ENCODE measurements at places on chromosomes 5 and 9.

DNA sequence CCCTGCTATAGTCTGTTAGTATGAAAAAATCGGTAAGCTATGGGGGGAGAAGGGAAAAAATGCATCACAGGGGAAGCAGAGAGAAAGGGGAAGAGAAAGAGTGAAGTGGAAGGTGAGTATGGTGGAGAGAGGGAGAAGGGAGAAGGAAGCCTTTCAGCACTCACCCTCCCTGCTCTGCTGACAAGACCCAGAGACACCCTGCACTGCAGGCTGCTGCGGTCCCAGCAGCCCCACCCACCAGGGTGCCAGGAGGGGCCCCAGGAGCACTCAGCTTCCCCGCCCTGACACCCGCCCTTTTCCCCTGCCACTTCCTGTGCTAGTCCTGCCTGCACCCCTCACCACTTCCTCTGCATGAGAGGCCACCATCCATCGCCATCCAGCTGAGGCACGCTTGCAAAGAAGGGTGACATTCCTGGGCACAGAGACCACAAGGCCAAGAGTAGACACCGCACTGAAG, 12.7 kb downstream of the STK10 start:
- DNase-seq: peak; percentile 95

DNA sequence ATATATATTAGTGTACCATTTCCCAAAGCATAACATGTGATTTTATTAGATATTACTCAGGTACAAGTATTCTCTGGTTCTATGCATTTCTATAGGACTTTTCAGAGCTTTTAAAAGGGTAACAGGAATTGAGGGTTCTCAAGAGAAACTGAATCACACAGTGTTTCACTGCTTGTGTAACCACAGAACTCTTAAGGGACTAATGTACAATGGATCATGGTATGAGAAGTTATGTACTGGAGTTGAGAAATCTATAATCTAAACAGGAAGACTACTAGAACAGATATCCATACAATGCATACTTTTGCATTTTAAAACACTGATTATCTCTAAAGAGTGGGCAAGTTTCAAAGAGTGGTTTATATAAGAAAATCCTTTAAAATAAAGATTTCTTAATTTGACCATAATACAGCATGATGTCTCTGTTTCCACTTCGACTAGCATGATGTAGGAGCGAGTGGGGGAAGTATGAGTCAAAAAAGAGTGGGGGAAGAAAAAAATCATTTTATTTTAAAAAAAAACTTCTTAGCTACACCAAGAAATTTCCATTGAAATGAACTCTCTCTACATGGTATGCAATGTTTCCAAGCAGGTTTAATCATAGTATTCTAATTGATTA, 183.5 kb downstream of the RFX3 start:
- no peak for DNase-seq

DNA sequence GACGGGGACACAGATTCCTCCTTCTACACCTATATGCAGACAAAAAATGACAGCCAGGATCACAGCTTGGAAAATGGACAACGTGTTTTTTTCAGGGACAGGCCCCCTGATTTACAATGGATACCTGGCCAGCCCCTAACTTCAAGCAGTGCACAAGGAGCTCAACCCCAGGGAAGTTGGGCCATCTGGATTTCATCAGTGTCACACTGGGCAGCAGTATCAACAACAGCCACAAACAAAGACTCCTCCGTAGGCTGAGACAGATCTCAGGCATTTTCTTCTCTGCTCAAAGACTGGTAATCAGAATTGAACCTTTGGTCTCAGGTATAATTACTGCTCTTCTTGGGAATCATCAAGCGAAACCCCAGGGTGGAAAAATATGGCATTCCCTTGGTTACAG, 374.0 kb downstream of the ZNF608 start:
- DNase-seq: no peak

GRCh38 chr9:70411930-70412831, 2.3 kb downstream of the KLF9 start:
- peak; percentile 65 for DNase-seq

GRCh38 chr9:17799369-17799768, 220.5 kb downstream of the SH3GL2 start:
- no peak for DNase-seq

DNA sequence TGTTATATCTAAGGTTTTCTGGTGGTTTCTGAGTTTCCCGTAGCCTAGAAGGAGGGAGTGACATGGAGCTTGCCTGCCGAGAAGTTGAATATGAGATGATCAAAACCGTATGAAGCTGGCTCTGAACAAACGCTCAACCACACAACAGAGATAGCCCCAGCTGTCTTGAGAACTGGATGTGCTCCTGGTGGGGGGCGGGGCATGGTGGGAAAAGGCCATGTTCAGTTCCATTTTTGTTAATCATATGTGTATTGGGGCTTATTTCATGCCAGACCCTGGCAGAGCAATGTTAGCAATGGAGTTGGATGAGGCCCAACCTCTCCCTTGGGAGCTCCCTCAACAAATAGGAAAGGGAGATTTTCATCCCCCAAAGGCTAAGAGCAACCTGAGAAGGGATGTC, 4.8 kb downstream of the CCL19 start:
- no peak for DNase-seq

DNA sequence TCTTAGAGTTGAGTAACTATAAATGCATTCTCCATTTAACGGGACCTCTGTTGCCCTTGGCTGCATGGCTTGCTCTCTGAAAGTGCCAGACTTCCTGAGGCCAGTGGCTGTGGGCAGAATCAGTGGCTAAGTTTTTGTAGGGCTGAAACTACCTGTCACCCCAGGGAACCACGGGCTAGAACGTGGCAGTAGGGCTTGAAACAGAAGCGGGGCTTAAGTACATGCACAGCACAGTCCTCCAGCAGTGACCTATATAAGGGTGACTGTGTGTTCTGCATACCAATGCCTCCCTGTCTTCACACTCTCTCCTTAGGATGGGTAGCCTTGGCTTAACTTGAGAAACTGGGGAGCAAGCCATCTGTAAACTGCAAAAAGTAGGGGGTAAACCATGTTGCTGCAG, 43.6 kb upstream of the LRRTM2 start:
- DNase-seq: no peak

DNA sequence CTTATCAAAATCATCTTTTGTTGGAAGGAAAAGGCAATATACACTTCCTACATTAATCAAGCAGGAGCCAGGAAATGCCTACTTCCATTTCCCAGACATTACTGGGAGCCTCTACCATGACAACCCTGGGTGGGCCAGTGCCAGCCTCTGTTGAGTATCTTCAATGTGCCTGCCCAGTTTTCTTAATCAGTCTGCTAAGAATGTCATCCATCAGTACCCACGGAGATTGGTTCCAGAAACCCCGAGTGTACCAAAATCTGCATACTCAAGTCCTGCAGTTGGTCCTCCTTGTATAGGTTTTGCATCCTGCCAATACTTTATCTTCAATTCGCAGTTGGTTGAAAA, 82.4 kb downstream of the MARCHF3 start:
- no peak for DNase-seq

DNA sequence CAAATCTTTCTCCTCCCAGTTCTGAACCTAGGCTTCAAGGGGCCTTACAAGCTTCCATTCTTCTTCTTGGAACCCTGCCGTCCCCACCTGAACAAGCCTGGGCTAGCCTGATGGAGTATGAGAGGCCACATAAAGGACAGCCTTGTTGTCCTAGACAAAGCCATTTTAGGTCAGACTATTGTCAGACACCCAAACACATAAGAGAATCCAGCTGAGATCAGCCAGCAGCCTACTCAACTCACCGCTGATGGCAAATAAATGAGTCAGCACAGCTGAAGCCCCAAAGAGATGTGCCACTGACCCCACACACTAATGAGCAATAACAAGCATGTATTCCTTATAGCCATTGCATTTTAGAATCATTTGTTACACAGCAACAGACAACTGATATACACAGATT, 33.8 kb downstream of the SVEP1 start:
- DNase-seq: no peak

DNA sequence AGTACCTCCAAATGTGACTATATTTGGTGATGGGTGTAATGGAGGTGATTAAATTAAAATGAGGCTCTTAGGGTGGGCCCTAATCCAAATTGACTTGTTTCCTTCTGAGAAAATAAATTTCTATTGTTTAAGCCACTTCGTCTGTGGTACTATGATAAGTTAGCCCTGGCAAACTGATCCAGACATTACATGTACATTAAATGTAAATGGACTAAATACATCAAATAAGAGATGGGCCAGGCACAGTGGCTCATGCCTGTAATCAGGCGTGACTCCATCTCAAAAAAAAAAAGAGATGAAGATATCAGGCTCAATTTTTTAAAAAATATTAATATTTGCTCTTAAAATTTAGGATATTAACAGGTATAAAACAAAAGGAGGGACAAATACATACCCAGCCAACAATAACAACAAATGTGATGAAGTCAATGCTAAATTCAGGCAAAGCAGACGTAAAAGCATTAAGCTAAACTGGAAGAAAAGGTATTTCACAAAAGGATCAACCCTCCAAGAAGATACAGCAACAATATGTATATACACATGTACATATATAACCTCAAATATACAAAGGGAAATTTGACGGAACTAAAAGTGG, 5.5 kb upstream of the OR2V1 start:
- no peak for DNase-seq

GRCh38 chr5:76736679-76737556, 21.0 kb downstream of the F2R start:
- DNase-seq: no peak

DNA sequence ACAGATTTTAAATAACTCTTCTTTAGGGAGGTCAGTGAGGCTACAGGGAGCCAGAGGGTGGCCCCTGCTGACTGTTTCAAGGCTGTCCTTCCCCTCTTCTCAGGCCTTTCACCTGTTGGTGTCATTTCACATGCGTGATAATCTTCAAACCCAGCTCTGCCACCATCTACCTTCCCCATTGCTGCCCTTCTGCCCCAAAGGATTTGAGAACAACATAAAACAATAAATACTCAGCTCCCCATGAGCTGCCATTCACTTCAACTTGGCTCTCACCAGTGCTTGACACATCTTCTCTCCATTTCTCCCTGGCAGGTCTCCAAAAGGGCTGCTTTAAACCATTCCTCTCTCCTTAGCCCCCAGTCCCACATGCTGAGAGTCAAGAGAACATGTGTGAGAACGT, 75.5 kb upstream of the PALM2AKAP2 start:
- DNase-seq: no peak

DNA sequence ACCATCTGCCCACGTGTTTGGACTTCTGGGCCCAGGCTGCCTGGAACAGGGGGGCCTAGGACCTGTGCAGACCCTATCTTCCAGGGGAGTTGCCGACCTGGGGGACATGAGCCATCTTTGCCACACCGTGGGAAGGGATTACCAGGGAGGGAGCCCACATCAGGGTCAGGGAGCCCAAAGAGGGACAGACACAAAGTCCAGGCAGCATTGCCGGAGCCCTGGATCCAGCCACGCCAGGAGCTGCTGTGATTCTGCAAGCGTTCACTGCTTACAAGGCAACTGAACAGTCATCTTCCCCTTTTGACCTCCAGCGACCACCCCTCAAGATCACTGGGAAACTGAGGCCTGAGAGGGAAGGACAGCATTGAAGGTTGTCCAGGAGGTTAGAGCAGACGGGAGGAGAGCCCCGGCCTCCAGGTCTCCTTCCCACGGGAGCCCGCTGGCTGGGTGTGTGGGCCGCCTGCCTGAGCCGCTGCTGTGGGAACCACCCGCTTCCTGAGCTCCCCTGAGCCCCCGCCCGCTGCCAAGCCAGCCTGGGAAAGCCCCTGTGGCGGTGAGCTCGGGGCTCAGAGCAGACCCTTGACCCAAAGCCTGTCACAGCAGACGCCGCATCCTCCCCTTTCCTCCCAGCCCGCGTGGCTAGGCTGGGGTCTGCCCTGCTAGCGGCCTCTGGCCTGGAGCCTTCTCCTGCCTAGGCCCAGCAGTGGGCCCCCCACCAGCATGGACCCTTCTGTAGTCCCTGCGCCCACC, 17.1 kb upstream of the NOTCH1 start:
- no peak for DNase-seq

GRCh38 chr5:31561946-31562345, 29.8 kb downstream of the C5orf22 start:
- DNase-seq: no peak

- no peak for DNase-seq
Observed at GRCh38 chr5:8500426-8500825, 631.5 kb downstream of the MTRR start.

DNA sequence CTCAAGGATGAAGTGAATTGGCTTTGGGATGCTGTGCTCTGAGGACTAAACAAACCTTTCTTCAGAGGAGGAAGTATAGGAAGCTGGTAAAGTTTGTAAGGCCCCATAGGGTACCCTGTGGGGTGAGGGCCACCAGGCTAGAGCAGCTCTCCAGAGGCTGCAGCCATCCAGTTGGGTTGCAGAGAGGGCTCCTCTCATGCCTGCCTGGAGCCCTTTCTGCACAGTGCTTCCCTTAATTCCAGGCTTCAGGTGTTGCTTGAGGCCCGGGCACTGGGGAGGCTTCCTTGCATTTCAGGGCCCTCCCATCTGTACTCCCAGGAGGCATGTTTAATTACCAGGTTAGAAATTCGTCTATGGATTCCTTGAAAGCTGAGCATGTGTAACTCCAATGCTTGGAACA, 95.3 kb upstream of the FSTL4 start:
- no peak for DNase-seq

DNA sequence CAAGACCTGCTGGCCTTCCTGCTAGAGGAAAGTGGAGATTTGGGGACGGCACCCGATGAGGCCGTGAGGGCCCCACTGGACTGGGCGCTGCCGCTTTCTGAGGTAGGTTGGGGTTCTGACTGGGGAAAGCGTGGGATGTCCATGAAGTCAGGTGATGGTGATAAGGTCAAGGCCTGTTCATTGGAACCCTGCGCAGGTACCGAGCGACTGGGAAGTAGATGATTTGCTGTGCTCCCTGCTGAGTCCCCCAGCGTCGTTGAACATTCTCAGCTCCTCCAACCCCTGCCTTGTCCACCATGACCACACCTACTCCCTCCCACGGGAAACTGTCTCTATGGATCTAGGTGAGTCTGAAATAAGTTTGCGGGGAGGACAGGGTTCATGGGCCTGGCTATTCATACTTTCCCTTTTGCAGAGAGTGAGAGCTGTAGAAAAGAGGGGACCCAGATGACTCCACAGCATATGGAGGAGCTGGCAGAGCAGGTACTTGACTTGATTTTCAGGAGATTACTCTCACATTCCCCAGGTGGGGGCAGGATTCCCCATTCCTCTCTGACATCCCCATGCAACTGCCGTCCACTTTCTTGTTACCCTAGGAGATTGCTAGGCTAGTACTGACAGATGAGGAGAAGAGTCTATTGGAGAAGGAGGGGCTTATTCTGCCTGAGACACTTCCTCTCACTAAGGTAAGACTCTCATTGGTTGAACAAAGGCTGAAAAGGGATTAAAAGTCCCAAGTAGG, 505 bp downstream of the CREB3 start:
- no peak for DNase-seq

DNA sequence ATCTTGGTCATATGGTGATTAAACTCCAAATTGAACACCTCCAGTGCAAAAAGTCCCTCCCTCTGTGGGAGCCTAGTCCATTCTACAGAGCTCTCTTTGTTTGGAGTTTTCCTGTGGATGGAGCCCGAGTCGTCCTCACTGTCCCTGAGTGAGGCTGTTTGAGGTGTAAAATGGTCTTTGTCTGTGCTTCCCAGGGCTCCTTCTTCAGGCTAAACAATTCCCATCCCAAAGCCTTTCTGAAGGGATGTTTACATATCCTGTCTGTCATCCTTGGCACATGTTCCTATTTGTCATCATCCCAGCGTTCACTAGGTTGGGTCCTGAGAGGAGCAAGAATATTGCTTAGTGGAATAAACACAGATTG, 68.9 kb downstream of the COL27A1 start:
- DNase-seq: no peak
